ENCODE measurements at places on chromosomes 4 and X.

- no peak for DNase-seq
Observed at GRCh38 chrX:115459883-115460880, 100.8 kb upstream of the PLS3 start.

DNA sequence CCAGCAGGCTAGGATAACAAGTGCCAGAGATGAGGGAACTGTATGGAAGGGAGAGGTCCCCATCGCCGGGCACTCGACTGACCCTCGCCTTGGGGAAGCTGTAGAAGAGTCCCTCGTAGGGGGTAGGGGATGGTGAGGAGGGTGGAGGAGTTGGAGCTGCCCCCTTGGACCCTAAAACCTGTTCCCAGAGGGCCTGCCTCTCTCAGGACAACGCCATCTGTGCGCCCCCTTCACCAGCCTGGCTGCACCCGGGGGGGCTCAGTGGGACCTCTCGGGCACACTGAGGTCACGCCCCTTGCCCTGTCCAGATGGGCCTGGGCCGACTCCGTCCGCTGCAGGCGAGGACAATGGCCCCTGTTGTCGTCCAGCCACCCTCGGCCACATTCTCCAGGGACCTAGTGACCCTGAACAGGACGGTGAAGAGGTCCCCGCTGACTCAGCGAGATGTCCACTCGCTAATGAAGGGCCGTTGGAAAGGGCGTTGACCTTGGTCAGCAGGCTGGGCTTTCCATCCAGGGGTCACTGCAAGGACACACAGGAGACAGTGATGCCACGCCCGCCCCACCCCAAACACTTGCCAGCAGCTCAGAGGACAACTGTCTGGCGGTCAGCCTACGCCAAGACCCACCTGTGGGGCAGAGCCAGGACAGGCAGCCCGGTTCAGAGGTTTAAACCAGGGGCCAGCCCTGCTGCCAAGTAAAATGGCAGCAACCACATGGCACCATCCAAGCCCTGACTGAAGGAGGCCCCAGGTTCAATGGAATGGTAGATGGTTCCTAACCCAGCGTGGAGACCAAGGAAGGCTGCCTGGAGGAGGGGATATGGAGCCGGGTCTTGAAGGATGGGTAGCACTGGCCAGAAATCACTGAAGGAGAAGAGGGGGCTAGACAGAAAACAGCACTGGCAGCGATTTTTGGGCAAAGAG lies 51.2 kb downstream of the HMX1 start:
- DNase-seq: no peak

GRCh38 chrX:91331476-91331875 lies 103.2 kb upstream of the PABPC5 start:
- DNase-seq: no peak

DNA sequence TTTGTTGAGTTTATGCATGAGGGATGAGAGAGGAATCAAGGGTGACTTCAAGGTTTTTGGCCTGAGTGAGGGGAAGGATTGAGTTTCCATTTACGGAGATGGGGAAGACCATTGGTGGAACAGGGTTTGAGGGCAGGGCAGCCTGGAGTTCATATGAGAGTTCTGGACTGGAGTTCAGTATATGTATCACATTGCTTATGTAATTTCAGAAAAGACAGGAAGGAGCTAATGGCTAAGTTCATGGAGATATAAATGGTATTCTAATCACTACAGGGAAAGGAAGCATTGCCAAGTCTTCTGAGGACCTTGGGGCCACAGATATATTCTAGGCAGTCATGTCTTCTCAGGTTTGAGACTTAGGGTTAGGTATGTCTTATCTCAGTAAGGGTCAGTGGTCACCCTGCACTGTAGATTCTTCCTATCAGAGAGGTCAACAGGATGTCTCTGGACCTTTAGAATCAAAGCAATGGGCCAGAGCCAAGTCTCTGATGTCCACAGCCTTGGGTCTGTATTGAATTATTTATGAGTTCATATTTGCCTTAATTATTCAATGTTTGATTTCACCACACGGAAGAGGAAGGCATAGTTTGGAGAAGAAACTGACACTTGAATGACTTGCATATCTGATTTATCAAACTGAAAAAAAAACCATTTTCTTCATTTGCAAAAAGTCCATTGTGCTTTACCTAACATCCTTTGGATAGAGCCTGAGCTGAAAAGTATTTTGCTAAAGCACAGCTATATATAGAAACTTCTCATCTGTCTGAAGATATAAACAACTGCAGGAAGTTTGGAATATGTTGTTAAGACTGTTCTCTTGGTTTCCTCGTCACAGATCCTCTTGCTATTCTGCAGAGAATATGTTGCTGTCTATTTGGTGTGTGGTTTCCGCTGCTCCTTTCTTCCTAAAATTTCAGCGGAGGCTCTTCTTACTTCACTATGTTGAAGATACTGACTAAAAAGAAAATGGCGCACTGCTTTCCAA lies 139.5 kb downstream of the PDGFRA start:
- no peak for DNase-seq

DNA sequence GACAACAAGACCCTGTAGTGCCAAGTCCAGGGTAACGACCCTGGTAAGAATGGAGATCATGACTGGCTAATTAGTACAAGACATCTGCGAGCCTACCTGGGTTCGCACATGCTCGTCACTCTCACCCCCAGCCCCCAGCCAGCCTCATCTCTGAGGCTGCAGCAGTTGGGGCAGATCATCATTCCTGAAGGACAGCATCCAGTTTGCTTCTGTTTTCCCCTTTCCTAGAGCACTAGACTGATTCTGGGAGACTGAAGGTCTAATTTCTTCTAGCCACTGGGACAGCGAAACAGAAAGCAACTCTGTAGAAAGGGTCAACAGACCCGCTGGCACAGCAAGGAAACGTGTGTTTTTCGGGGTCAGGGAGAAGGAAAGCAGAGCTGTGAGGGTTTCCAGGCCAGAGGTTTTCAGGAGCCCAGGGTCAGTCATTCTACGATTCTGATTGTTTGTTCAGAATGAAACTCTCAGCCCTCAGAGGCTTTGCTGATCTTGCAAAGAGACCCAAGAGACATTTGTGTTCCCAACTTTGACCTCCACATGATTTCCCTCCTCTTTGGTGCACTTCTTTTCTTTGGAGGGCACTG lies 343.1 kb upstream of the NOCT start:
- DNase-seq: no peak
